ENCODE measurements at places on chromosomes 12 and 14.

DNA sequence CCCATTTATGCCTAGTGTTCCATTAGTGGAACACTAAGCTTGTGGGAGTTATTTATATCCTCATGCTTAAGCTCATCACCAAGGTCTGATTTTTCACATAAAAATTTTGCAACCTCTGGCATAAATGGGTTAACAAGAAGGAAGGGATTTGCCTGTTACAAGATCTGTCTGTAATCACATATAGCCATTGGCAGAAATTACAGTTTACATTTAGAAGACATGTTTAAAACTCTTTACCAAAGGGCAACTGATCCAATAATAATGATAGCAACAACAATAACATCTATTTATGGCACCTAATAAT lies 422.9 kb downstream of the ZFP36L1 start:
- no peak for DNase-seq

DNA sequence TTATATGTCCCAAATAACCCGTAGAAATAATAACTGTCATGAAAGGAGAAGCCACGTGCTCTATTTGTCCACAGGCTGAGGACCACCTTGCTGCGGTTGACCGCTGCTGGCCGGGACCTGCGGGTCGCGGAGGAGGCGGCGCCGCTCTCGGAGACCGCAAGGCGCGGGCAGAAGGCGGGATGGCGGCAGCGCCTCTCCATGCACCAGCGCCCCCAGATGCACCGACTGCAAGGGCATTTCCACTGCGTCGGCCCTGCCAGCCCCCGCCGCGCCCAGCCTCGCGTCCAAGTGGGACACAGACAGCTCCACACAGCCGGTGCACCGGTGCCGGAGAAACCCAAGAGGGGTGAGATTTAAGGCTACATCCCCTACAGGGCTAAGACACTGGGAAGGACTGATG lies 21.0 kb downstream of the RPGRIP1 start:
- no peak for DNase-seq

GRCh38 chr12:106743270-106743988 lies 31.1 kb upstream of the RIC8B start:
- no peak for DNase-seq

- DNase-seq = no peak
These were observed 6.5 kb downstream of the WSCD2 start for GRCh38 chr12:108135627-108136026.

DNA sequence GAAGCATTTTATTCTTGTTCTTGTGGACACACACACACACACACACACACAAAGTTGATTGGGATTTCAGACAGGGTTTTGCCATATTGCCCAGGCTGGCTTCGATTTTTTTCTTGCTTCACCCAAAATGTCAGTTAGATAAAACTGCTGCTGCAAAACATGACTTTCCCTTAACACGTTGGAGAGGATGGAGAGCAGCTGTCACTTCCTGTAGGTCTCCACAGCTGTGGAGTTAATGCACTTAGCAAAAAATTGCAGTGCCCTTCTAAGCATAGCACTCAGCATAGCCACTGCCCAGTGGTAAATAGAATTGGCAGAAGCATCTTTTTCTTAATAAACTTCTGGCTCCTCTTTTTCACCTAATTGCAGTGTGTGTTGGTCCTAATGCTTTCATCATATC lies 54.5 kb downstream of the PDZRN4 start:
- DNase-seq = no peak

DNA sequence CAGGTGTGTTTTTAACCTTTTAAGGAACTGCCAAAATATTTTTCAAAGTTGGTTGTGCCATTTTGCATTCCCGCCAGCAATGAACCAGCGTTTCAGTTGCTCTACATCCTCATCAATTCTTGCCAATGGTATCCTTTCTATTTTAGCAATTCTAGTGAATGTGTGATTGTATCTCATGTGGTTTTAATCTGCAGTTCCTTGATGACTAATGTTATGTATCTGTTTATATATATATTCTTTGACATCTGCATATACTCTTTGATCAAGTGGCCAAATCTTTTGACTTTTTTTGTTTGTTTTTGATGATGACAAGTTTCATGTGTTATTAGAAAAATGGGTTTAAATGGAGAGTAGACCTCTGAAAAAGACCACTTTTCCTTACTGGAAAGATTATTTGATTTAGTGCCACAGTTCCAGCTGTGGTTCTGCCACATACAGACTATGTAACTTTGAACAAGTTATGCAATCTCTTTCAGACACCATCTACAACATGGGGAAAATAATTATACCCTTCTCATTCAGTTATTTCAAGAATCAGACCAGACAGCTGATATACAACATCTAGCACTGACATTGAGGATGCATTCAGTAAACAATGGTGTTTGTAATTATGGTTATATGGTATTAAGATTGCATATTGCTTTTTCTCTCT lies 146.3 kb upstream of the CNOT2 start:
- DNase-seq = no peak

GRCh38 chr12:16261944-16262475 lies 15.5 kb downstream of the SLC15A5 start:
- no peak for DNase-seq

DNA sequence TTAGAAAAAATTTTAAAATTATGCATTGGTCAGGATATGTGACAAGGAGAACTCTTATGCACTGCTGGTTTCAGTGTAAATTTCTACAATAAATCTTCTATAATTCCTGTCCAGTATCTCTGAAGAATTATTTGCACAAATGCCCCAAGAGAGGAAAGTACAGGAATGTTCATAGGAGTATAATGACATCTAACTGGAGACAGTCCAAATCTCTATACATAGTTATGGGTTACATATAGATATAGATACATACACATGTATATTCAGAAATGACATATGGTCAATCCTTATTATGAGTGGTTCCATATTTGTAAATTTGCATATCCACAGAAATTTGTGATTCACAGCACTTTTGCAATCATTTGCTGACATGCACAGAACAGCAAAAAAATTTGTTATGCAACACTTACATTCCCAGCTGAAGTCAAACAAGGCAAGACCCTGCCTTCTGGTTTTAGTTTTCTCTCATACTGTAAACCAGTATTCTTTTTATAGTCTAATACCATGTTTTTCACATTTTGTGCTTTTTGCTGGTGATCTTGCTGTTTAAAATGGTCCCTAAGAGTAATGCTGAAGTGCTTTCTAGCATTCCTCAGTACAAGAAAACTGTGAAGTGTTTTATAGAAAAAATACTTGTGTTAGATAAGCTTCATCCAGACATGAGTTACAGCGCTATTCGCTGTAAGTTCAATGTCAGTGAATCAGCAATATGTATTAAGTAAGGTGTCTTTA lies 103.8 kb downstream of the SLC16A7 start:
- no peak for DNase-seq

GRCh38 chr14:106396999-106397398 lies 870.6 kb downstream of the TMEM121 start:
- DNase-seq = no peak

GRCh38 chr12:59446116-59446515 lies 149.7 kb upstream of the SLC16A7 start:
- no peak for DNase-seq

All from activated CD4-positive, CD25-positive, alpha-beta regulatory T cell (primary cell).